Activated CD4-positive, CD25-positive, alpha-beta regulatory T cell treated with anti-CD3 and anti-CD28 coated beads, Interleukin-2, amount 50 U/mL, for 16 hours (primary cell): ENCODE measurements at places on chromosomes 12 and 14.

GRCh38 chr12:65649126-65649525 is 175.2 kb upstream of the HMGA2 start:
- no peak for DNase-seq

- peak; percentile 60 for DNase-seq
Measured at GRCh38 chr14:105944632-105945610, 418.5 kb downstream of the TMEM121 start.

GRCh38 chr12:102638777-102639176 is 158.4 kb upstream of the IGF1 start:
- DNase-seq = no peak

- DNase-seq = no peak
Measured at GRCh38 chr14:72883109-72883508, 10.8 kb downstream of the DPF3 start.

GRCh38 chr12:119949594-119949993 is 39.4 kb upstream of the BICDL1 start:
- no peak for DNase-seq

GRCh38 chr14:99460793-99461192 is 19.9 kb downstream of the SETD3 start:
- no peak for DNase-seq

- DNase-seq = no peak
Measured at GRCh38 chr12:51811203-51812202, 37.0 kb downstream of the FIGNL2 start.

- no peak for DNase-seq
Measured at GRCh38 chr14:26810631-26811030, 212.8 kb upstream of the NOVA1 start.

DNA sequence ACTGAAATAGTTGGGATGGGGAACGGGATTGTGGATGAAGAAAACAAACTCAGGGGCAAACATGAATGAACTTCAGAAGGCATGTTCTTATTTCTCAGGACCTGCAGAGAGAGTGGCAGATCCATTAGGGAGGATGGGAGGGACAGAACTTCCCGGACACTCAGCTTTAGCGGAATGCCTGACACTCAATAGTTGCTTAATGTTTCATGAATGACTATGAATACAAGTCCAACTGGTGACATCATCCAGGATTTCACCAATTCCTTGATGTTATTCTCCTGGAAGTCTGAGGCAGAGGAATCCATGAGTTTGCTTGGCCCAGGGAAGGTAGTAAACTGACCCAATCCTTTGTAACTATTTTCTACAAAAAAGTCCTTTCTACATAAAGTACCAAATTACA is 37.8 kb upstream of the LRRC10 start:
- DNase-seq = no peak

DNA sequence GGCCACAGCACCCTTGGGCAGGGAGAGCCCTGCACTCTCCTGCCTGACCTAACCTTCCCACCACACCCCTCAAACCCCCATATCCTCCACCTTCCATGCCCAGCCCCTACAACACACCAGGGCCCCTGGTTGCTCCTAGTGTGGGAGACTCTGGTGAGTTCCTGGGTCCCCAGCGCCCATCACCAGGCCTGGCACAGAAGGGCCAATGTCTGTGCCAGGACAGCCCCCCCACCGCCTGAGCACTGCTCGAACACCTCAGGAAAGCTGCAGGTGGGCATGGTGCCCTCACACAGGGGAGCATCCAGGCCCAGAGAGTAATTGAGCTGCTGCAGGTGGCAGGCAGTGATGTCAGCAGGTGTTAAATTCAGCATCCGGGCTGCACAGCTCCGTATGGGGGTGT is 15.2 kb downstream of the ADCY6 start:
- DNase-seq = no peak

DNA sequence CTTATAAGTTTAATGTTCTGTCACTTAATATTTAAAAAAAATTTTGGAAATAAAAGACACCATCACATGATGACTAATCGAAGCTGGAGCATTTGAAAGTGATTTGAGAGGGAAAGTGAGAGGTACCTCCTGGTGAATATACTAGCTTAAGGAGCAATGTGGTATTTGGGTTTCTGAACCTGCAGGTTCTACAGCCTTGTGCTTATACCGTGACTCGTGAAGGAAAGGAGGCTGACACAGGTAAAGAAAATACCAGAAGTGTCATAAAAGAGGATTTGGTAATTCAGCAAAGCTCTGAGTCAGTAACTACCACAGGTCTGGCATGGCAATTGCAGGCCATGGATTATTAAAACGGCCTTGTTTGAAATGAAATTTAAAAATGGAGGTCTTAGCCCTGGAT is 151.0 kb downstream of the SLC38A4 start:
- DNase-seq = no peak

DNA sequence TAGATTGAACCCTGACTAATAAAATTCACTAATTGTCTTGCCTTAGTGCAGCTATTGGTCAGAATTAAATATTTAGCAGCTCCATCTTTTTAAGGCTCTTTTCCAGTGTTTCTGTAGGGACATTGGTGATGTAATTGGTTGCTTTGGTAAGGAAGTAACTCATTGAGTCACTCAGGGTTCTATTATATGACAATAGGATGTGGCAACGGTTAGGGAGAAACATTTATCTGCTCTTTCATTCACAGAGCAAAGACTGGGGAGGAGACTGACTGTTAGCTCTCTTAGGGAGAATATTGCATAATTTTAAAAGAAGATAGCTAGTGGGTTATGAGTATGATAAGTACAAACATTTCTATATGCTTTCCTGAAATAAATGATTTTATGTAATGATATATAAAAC is 616.5 kb downstream of the TRHDE start:
- no peak for DNase-seq

DNA sequence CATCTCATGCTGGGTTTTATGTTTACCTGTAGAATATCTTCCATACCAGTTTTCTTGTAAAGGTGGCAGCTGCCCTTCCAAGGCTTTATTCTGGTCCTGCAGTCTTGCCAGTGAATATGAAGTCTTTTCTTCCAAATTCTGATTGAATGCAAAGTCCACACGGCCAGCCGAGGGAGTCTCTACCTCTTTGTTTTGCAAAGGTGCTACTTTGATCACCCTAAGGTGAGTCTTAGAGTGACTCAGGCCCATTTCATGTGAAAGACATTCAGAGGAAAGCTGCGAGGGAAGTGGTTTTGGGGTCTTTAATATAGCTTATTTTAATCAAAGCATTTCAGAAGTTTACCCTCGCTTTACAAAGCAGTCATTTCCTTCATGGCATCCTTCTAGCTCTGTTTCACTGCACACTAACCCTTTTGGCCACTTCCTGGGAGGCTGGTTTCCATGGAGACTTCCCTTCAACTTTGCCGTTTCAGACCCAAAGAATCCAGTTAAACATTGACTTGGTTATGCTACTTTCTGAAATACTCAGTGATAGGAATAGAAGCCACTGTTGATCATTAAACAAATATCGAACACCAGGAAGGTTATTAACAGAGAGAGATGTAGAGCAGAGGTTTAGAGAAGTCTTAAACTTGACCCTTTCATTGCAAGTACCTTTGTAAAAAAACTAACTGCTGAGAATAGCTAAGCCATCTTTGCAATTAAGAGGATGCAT is at the start of gene CCDC198:
TSS of gene CCDC198 (minus strand) at position 391 of the 715 bp plus-strand sequence. CDS start at position 249, 142 bp downstream.
- no peak for DNase-seq
